ENCODE measurements at places on chromosomes 7 and 10. TPM values are rescaled to one million over a fixed set of nuclear protein-coding genes. Genes with fewer than 3 reads are reported as not detected.

- no peak for DNase-seq
Observed at GRCh38 chr10:6354168-6354772, 151.5 kb downstream of the PFKFB3 start.

- DNase-seq, result no peak
Observed at GRCh38 chr10:77899080-77899477, 27.5 kb downstream of the DLG5 start.

DNA sequence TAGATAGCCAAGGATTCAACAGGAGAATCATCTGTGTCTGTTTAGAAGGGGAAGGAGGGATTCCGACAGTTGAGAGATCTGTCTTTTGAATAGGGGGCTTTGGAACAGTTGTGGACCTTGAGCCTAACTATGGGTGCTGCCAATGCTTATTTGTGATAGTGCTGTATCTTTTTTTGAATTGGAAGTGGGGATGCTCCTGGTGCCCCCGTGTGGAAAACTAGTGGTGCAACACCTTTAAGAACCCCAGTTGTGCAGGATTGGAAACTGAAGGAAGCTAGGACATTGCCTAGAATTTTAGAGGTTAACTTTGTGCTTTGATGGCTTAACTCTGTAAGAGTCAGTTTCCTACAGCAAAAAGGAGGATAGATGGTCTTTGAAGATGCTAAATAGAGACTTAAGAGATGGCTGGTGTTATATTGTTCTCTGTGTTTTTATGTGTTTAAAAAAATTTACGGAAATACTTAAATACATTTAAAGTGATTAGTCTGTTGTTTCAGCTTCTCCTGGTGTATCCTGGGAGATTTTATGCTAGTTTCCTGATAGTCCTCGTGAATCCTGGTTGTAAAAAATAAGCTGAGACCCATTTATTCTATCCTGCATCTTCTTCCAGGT lies 69.3 kb downstream of the AP3M1 start:
- DNase-seq, result no peak

GRCh38 chr10:102776779-102777456 lies 33.2 kb downstream of the WBP1L start:
- no peak for DNase-seq

- no peak for DNase-seq
Observed at GRCh38 chr7:8200717-8201116, 61.2 kb downstream of the ICA1 start.

NDUFA5 gene
- total RNA-seq, result 41.3 TPM

DNA sequence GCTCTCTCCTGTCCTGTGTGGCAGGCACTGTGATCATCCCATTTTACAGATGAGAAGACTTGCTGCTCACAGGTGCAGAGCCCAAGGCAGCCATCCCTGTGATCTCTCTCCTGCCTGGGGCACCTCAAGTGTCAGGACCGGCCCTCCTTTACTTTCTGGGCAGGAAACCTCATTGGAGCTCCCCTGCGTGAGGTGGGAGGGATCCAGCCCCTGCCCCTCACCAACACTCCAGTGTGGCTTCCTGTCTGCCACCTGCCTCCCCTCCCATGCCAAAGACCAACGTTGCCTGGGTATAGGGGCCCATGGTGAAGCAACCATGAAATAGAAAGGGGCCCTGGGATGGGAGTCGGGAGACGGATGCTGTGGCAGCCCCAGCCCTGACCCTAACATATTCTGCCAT lies 91.2 kb upstream of the MYL10 start:
- no peak for DNase-seq

DNA sequence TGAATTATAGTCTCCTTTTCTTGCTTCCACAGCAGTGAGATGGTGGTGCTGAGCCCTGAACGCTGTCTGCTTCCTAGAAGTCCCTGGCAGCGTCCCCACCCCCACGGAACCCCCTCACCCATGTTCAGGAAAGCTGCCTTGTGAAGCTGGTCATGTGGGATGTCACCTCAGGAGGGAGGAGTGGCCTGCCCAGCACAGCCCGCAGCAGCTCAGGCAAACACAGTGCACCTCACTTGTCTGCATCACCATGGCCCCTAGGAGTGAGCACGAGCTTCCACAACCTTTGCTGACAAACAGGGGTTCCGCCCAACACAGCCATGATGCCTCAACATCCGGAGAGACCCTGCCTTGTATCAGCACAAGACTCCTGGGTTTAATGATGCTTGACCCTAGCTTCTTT lies 508.9 kb downstream of the RPS24 start:
- no peak for DNase-seq

DNA sequence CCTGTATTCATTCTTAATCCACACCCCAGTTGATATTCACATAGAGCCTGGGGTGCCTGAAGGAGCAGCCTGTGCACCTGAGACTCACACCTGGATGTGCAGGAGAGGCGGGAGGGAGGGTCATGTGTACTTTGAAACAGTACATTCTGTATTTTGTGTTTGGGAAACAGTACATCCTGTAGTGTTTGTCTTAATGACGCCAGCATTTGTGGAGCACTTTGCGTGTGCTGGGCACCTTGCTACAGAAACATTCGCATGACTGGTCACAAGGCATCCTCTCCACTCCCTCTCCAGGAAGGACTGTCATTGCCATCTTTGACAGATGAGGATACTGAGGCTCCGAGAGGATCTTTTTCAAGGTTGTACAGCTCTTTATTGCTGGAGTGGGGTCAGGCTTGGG lies 132.1 kb downstream of the TACC2 start:
- no peak for DNase-seq

PAXIP1 gene
- total RNA-seq, result 5.8 TPM

ETV1 gene
- total RNA-seq, result 8.4 TPM

GRCh38 chr7:12655161-12655560 lies 32.3 kb upstream of the ARL4A start:
- DNase-seq, result no peak

GRCh38 chr7:36806891-36807290 lies 82.6 kb upstream of the AOAH start:
- no peak for DNase-seq

DNA sequence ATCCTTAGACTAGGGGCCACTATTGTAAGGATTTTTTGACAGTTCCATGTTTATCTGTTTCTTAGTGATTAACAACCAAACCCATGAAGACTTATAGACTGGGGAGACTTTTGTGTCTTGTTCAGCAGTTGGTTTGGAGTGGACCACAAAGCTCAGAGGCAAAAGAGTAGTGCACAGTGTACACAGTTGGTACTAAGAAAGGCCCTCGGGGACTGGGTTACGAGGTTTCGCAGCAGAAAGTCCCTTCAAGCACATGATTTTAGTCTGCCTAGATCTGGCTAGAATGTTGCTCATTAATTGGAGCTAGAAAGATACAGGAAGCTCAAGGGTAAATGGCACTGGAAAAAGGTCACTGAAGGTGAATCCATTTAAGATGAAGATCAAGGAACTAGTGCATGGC lies 35.4 kb downstream of the CDK14 start:
- no peak for DNase-seq

EBLN1 gene
- not detected for total RNA-seq

DNA sequence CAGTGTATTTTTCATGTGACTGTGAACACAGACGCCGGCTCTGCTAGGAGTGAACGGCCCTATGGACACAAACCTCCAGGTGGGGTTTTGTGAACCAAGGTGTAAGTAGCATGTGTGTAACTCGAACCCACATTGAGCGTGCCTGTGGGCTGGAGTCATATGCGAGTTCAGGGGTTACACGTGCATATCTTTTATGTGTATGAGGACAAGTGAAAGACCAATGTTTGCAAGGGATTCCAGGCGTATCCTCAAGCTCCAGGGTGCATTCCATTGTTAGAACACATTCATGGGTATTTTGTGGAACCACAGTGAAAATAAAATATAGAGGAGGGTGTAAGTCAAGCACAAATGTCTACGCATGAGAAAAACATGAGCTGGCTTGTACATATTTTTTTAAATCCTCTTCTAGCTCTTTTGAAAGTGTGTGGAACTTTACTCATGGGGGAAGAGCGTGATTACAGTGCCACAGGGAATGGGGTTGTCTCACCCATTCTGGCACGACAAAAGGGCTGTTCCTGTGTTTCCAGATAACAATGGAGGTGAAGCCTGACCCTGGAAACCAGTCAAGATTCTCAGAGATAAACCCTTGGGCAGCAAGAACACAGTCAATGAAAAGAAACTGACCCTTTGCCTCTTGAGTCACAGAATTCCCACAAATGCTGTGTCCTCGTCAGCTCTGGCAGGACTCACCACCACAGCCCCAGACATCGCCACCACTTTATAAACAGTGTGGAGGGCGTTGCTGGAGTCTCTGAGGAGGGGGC lies 37.0 kb upstream of the GOT1 start:
- no peak for DNase-seq

- no peak for DNase-seq
Observed at GRCh38 chr10:132975831-132976682, 33.7 kb upstream of the CFAP46 start.

DGKB gene
- total RNA-seq, result 0.33 TPM

DNA sequence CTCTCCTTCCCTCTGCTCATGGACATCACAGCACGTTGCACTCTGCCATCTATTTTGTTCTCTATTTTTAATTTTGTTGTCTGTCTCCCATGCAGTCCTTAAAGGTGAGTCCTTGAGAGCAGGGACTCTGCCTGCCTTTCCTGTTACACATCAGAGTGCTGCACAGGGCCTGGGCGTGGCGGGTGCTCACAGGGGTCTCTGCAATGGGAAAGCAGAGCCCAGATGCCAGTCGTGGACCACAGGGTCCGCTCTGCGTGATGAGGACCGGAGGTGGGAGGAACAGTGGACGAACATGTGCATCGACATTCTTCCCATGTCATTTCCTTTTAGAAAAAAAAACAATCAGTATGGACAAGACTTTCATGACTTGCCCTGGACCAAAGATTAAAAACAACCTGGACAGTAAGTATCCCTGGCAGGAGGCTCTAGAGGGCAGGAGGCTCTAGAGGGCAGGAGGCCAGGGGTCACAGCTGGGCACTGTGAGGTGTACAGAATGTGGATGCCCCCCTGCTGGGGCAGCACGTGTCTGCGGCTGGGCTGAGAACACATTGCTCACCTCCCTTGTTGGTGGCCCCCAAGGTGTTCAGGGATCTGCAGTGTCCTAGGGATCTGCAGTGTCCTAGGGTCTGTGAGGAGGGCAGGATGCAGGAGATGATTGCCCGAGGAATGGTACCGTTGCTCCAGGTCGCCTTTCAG lies 29.6 kb upstream of the ZNF488 start:
- DNase-seq, result no peak

GRM3 gene
- not detected for total RNA-seq

ELFN1 gene
- 17.5 TPM for total RNA-seq

DNA sequence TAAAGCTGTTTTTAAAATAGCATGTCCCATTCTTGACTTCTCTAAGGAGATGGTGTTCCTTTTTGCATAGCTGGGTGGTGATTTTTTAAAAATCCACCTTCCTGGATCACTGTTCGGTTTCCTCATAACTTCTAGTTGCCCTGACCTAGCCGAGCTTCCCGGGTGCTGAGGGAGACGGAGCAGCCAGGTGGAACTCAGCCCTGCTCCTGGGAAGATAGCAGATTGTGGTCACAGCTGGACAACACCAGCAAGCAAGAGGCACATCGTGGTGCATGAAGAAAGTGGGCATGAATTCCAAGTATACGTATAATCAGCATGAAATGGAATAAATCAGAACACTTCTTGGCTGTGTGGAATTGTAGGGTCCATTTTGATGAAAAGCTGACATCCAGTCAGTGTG lies 73.5 kb upstream of the RSU1 start:
- DNase-seq, result no peak

- DNase-seq, result no peak
Observed at GRCh38 chr10:22702348-22702747, 12.0 kb downstream of the PIP4K2A start.

GRCh38 chr10:133438711-133439273 lies 14.4 kb upstream of the SPRN start:
- DNase-seq, result peak; percentile 51

DNA sequence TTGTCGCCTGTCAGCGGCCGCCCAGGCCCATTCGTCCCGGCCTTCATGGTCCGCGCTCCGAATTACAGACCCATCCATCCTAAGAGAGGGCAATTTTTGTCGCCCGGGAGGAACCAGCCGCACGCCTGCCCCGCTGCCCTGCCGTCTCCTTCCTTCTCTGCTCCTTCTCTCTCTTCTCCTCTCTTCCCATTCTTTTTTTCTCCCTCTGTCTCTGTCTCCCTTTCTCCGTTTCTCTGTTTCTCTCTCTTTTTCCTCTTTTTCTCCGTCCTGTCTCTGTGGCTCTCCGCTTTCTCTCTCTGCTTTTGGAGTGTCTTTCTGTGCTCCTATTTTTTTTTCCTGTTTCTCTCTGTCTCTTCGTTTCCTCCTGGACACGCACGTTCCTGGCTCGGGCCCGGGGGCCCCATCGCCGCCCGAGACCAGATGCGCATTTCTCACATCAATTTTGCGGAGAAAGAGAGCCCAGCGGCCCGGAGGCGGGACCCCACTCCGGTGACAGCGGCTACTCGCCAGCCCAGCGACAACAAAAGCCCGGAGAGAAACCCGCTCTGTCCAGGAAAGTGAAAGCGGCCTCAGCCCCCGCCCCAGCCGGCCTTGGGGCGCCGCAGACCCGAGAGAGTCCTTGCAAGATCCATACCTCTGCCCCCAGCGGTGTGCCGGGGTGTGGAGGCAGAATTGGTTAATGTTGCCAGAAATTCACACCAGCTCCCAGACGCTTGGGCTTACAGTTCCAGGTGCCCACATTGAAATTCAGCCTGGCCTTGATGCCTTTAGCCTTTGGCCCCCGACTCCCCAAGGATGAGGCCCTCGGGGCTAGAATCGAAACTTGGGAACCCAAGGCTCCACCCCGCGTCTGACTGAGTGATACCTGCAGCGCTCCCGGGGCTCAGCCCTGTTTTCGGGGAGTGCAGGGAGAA lies 4.1 kb downstream of the LBX1 start:
- DNase-seq, result no peak

DNA sequence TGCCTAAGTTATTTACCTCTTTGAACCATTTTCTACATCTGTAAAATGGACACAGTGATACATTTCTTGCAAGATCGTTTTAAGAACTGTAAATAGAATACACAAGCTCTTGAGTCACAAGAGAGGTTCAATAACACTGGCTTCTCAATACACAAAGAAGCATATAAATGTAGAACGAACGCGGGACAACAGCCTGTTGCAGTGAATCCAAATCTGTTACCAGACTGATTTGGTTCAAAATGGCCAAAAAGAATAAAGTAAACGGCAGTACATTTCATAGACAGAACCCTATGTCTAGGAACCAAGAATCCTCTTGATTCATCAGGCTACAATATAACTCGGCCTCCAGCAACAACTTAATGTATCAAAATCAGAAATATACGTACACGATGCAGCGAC lies 701 bp downstream of the MTPAP start:
- DNase-seq, result no peak

EPO gene
- 6.4 TPM for total RNA-seq

STRIP2 gene
- total RNA-seq, result 0.96 TPM

CDNF gene
- 4.8 TPM for total RNA-seq

MIOS gene
- total RNA-seq, result 14.4 TPM

GRCh38 chr10:117550076-117550475 lies 7.5 kb downstream of the EMX2 start:
- no peak for DNase-seq

DNA sequence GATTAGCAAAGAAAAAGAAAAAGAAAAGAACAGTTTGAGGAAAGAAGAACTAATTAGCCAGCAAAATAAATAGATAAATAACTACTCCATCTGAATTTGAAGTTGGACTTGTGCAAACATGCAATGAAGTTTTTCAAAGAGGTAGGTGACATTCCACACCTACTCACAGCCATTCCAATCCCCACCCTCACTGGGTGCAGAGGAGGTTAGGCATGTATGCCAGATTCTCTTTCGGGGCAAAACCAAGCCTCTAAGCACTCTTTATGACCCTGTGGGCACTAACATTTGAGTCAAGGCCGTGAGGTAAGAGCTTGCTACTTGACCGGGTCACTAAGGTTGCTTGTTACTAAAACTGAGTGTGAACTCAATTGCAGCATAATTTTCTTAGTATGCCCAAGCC lies 108.4 kb upstream of the SEMA3A start:
- DNase-seq, result no peak

STEAP1B gene
- not detected for total RNA-seq
